ENCODE measurements at places on chromosomes 11 and 22.

DNA sequence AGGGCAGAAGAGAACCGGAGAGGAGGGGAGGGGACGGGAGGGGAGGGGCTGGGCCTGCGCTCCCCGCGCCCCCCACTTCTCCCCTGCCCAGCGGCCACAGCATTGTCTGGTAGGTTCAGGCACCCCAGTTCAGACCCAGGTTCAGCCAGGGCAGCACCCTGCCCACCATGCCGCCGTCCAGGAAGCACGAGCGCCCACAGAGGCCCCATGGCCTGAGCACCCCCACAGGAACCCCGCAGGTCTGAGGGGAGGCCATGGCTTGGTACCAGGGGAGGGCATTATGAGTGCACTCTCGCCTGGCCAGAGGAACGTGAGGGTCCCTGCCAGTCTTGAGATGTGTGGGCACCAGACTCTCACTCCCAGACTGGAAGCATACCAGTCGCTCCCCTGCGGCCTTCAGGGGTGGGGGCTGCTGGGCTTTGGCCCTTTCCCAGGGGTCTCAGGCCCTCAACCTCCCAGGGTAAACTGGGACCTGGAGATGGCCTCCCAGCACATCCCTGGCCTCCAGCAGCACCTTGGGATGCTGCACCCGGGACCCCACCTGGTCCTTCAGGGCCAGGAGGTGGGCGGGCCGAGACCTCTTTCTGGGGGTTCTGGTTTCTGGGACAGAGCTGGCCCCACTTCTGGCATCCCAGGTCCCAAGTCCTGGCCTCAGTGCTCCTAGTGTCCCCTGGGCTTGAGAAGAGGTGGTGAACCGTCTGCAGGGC is 597 bp upstream of the PLXNB2 start:
- DNase-seq = no peak

DNA sequence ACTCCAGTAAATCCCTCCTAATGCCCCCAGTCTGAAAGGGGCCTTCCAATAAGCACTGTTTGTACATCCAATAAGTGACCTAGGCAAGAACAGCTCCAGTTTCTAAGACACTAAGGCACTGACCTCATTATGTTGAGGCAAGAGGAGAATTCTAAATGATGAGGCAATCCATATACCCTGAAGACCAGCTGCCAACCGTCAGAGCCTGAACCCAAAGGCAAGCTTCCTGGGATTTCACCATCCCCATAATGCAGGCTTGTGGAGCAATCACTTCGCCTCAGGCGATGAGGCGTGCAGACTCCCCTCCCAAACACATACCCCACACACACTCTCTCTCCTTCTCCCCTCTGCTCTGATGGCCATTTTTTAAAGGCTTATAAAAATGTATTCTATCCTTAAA is 49.5 kb downstream of the LGR4 start:
- no peak for DNase-seq

GRCh38 chr22:41537203-41537602 is 7.1 kb downstream of the POLR3H start:
- no peak for DNase-seq

- no peak for DNase-seq
These were observed 493.8 kb downstream of the NTM start for GRCh38 chr11:131864228-131864627.

DNA sequence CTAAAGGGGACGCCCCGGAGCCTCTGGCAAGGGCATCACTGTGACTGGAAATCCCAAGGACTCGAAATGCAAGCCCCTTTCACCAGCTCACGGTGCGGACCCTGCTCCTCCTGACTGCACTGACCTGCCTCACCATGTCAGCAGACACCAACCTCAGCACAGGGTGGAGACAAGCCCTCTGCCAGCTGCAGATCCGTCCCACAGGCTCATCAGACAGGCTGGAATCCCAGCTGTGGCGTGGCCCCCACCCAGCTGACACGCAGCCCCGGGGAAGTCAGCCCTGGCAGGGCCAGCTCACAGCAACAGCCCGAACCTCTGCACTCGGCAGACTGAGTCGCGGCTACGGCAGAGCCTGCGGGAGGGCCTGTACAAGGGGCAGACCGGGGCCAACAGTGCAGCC is 36.8 kb downstream of the BRD1 start:
- DNase-seq = no peak

DNA sequence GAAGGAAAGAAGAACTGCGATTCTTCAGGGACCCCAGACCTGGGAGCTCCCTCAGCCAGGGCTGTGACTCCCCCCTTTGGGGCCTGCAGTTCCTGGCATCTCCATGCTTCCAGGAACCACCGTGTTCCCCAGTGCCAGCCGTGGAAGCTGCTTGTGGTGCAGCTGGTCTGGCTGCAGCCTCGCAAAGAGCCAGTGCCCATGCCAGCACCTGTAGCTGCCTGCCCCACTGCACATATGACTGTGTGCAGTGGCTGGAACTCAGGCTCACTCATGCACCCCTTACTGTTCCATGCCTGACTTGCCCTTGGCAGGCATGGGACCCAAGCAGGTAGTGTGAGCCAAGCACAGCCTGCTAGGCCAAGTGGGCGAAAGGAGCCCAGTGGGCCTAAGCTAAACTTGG is 401.3 kb downstream of the LRRC4C start:
- DNase-seq = no peak

DNA sequence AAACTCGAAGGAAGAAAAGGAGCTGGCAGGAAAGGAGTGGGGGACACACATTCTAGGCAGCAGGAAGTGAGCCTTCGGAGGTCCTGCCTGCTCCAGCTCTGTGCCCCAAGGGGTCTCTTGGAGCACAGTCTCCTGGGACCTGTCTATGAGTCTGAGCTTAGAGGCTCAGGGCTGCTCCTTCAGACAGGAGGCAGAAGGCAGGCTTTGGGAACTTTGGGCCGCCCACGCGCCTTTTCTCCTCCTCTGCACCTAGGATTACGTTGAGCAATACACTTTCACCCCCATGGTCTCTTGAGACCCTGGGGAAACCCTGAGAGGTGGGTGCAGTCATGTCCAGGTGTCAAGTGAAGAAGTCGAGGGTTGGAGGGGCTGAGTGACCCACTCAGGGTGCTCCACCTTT is 965 bp downstream of the TCN2 start:
- DNase-seq = no peak

DNA sequence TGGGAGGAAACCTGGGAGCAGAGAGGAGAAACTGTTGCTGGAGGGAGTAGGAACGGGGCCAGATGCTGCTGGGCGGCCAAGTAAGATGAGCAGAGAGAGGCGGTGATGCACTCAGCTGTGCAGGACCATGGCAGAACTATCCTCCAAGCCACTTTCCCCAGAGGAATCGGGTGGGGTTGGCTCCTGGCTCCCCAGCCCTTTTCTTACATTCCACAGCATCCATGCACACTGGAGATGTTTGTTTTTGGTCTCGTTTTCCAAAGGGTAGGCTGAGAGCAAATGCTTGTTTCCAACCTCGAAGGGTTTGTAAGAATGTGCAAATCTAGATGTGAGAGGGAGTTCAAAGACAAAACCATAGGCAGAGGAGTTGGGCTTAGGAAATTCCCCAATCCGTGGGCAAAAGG is 73.2 kb downstream of the DBX1 start:
- no peak for DNase-seq

- no peak for DNase-seq
These were observed 33.2 kb upstream of the CCDC90B start for GRCh38 chr11:83319346-83319745.

DNA sequence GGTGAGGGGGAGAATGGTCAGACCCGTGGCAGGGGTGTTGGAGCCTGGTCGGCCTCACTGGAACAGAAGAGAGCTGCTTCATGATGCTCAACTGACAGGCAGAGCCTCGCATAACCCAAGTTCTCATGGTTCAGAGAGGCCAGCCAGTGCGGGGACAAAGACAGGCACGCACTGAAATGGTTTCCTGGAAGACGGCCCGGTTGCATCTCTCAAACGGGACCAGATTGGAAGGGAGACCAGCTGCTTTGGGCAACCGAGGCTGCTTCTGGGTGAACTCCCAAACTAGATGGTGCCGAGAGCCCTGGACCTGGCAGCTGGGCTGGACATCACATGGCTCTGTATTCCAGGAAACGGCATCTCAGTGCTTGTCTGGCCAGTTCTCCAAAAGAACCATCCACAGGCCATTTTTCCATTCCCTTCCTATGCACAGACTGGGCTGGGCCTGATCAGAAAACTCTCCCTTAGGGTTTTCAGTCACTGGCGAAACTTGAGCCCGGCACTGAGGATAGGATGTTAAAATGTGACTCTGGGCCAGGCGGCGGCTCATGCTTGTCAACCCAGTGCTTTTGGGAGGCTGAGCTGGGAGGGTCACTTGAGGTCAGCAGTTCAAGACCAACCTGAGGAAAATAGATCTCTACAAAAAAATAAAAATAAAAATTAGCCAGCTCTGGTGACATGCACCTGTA is 80.1 kb upstream of the PRODH start:
- DNase-seq = no peak

- peak; percentile 73 for DNase-seq
These were observed 94.7 kb upstream of the RASSF10 start for GRCh38 chr11:12914400-12914912.

GRCh38 chr22:19203834-19204233 is 25.3 kb upstream of the SLC25A1 start:
- no peak for DNase-seq

DNA sequence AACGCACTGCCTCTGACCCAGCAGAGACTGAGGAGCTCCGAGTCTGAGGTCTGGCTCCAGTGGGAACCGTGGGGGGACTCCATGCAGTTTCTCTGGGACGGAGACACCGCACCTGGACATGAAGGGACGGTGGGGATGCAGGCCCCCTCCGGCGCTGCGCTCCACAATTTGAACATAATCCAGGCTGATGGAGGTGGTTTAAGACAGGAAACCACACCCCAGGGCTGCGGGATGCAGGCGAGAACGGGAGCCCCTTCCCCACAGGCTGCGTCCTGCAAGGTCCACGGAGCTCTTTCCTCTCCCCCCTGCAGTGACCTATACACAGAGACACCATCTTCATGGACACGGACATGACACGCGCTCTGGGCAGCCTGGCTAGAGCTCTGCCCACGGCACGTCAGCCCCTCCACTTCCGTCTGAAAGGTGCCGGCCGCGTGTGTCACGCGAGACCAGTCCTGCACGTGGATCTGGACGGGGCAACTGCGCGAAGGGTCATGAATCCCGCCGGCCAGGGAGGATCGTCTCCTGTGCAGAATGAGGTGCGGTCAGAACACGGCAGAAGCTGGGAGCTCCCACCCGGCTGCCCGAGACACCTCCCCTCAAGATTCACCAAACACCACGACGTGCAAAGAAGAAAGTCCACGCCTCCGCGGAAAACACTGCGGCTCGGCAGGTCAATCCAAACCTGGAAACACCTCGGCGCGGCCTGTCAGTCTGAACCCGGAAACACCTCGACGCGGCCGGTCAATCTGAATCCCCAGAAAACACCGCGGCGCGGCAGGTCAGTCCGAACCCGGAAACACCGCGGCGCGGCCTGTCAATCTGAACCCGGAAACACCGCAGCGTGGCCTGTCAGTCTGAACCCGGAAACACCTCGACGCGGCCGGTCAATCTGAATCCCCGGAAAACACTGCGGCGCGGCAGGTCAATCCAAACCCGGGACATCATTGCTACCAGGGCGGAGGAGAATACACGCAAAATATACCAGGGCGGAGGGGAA is 212.4 kb downstream of the BRD1 start:
- no peak for DNase-seq

GRCh38 chr11:21174781-21175180 is 505.4 kb downstream of the NELL1 start:
- no peak for DNase-seq

- DNase-seq = no peak
These were observed 148.5 kb downstream of the GRIK4 start for GRCh38 chr11:120660024-120660565.

- DNase-seq = peak; percentile 25
These were observed 579 bp upstream of the PHLDB1 start for GRCh38 chr11:118606844-118607228.

GRCh38 chr11:123122341-123122740 is 60.4 kb upstream of the HSPA8 start:
- DNase-seq = no peak

DNA sequence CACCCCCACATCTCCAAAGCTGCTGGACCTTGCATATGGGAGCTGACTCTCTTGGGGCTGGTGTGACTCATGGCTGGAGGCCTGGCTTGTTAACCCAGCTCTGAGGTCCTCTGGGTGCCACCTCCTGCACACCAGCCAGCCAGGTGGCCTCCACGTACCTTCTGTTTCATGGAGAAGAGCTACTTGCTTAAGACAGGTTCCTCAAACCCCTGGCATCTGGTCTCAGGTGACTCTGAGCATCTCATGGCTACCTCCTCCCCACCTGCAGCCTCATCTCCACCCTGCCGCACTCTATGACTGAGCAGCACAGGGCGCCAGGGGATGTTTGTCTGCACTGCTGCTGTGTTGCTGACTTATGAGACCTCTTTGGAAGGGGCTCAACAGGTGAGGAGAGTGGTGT is 55.7 kb downstream of the BCR start:
- DNase-seq = no peak

GRCh38 chr11:123217897-123218296 is 22.8 kb upstream of the CLMP start:
- DNase-seq = no peak

DNA sequence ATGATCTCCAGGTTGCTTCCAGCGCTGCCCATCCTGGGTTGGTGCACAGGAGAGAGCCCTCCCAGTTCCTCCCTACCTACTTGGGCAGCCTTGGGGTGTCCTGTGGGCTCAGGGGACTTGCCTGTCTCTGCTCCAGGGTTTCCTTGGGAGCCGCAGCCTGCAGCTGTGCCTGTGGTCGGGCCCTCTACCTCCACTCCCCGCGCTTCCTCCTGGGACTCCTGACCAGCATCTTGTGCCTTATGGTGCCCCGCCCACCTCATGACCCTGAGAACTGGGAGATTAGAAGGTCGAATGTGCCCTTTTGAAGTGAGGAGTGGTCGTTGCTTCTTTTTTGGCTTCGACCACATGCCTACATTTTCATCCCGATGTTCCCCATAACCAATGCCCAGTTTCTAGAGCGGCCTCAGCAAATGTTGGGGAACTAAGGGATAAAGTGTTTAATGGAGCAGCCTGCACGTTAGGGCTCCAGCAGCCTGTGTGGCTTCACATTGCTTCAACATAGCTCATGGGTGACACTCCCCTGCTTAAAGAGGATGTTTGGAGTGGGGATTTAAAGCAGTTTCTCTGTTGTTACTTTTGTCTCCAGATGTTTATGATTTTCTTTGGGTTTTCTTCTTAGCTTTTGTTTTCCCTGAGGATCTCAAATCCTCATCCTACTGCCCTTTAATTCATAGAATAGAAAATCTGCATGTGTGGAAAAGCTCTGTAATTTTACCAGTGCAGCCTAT is 248.8 kb downstream of the TBC1D22A start:
- DNase-seq = peak; percentile 51

GRCh38 chr11:112835591-112836255 is 125.5 kb upstream of the NCAM1 start:
- DNase-seq = no peak

- DNase-seq = no peak
These were observed 129.2 kb upstream of the MTMR2 start for GRCh38 chr11:96052921-96053651.

GRCh38 chr11:6483015-6483414 is 1.7 kb downstream of the TIMM10B start:
- DNase-seq = no peak
